Stimulated activated effector memory CD8-positive, alpha-beta T cell treated with anti-CD3 and anti-CD28 coated beads, Interleukin-12 subunit alpha, Interleukin-12 subunit beta, amount 100 ng/mL, for 72 hours (primary cell): ENCODE measurements at places on chromosomes 6 and 20.

DNA sequence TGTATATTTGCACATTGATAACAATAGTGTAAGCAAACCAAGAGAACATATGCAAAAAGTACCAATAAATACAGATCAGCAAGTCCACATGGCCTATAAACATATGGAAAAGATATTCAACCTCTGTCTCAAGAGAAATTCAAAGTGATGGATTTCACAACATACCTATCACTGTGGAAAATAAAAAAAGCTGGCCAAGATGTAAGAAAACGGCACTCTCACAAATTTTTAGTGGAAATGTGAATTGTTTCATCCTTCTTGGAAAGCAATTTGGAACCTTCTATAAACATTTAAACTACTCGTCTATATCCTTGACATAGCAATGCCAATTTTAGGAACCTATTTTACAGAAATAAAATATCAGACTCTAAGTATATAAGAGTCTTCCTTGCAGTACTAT, 559.8 kb downstream of the QKI start:
- DNase-seq = no peak

- DNase-seq = no peak
These were observed 125.7 kb upstream of the BTBD3 start for GRCh38 chr20:11791835-11792567.

DNA sequence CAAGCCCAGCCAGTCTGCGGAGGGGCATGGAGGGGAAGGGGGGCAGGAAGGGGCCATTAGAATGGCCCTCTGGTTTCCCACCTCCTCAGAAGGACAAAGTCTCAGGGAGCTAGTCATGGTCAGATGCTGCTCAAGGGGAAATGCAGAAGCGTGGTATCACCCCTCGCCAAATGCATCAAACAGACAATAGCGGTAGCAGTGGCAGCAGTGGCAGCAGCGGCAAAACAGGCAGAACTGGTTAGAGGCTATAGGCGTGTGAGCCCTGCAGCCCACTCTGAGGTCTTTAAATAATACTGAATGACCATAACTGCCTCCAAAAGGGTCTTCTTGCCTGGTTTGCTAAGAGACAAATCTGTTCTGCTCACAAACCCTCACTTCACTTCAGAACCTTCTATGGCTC, 186.7 kb downstream of the TFAP2C start:
- DNase-seq = no peak

DNA sequence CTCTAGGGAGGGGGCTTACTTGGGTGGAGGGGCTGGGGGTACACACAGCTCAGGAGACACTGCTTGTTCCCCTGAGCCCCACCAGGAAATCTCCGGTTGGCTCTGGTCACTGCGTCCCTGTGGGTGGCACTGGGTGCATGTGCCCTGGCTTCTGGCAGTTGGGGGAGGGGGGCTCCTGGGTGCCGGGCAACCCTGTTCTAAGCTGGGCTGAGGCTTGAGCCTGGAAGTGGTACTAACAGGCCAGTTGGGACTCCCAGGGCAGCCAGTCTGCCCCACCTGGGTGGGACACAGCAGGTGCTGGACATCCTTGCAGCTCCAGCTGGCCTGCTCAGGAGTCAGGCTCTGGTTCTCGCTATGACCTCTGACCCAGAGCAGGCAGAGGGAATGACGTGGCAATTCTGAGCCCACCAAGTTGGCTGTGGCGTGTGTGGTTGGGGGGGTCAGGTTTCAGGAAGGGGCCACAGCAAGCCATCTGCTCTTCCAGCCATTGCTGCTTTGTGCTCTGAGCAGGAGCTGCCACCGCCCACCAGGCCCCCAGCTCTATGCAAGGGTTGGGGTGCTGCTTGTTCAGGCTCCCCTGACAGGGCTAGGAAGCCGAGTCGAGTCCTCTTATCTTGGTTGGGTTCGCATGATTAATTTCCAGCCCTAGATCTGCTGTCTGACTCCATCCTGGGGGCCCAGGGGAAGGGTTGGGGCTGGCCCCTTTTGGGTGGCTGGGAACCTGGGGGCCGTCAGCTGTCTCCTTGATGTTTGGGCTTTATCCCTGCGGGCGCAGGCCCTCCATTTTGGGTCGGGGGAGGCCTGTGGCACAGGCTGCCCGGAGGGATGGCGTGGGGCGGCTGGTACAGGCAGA, 590 bp downstream of the C20orf204 start:
- DNase-seq = no peak

DNA sequence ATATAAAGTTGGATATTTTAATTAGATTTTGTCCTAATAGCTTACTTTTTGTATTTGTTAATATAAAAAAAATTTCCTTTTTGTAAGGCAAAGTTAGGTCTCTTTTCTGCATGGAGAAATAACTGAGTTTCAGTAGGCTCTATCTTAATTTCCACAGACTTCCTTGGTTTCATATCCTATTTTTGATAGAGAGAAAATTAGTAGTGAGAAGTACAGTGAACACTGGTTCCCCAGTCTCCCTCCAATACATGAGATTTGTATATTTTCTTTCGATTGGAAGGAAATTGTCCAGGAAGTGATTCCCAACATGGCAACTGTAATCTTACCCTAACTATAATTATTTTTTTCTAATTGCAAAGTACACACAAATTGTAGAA, 26.4 kb downstream of the TRIM27 start:
- no peak for DNase-seq
